ENCODE measurements at places on chromosomes 2 and 18. TPM values are rescaled to one million over a fixed set of nuclear protein-coding genes. Genes with fewer than 3 reads are reported as not detected.

Gene GKN1
- not detected for total RNA-seq

Gene DSC3
- total RNA-seq, result not detected

Gene ZSWIM2
- total RNA-seq, result not detected

Gene RTP5
- 1.1 TPM for total RNA-seq

Gene KANSL1L
- 14.0 TPM for total RNA-seq

DNA sequence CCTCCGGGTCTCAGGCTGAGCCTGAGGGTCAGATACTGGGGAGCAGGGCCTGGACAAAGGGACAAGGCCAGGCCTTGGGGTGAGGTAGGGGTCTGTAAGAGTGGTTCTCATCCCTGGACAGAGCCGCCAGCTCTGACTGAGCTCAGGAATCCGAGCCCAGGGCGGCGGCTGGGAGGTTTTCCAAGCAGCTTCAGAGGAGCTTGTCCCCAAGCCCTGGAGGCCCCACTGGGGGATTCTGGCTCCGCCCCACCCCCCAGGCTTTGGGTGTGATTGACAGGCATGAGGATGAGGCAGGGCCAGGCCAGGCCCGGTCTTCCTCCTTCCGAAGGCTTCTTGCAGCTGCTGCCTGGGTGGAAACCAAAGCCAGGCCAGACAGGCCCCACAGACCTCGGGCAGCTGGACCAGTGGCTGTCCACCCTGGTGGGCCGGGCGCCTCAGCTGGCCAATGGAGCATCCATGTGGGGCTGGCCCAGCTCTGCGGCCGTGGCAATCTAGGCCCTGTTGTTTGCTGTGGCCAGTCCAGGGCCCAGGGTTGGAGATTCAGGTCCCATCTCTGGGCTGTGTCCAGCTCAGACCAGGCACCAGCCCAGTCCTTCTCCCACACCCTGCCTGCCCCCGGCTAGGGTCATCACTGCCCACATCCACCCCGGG, 23.1 kb upstream of the GPC1 start:
- DNase-seq, result no peak

DNA sequence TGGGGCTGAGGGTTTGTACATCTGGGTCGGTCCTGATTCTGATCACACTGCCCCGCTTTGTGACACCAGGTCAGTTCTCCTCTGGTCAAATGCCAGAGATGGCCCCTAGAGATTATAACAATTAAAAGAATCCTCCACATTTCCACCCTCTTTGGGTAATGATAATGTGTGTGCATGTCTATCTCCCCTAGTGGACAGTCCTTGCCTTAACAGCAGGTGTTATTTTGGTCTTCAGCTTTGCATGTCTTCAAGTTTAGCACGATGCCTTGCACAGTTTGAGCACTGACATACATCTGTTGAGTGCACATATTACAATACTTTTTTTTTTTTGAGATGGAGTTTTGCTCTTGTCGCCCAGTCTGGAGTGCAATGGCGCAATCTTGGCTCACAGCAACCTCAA, 25.7 kb upstream of the COX7A2L start:
- DNase-seq, result no peak

- no peak for DNase-seq
Observed at GRCh38 chr2:240619506-240620148, 5.7 kb upstream of the GPR35 start.

- DNase-seq, result no peak
Observed at GRCh38 chr18:49096021-49096420, 145.3 kb upstream of the SMAD7 start.

GRCh38 chr2:219907011-219907365, 279.6 kb downstream of the SLC4A3 start:
- DNase-seq, result no peak

- no peak for DNase-seq
Observed at GRCh38 chr2:115842306-115842705, 1399.9 kb downstream of the DPP10 start.

GRCh38 chr2:70928366-70928765, 7.3 kb upstream of the ATP6V1B1 start:
- DNase-seq, result no peak

DNA sequence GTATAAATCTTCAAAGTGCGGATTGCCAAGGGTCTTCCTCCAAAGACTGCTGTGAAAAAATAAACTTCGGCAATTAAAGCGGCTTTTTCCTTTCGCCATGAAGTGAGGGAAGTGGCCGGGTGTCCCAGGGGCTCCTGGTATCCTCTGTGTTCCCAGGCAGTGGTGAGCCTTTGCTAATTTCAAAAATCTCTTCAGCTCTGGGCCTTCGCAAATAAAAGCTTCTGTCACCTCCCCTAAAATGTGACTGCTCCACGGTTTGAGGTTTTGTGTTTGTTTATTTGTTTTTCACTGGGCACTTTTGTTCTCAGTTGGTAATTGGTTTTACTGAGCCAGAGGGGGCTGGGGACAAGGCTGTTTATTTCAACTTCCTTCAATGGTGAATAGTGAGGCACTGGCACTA, 270.1 kb upstream of the POU3F3 start:
- DNase-seq, result no peak

GRCh38 chr2:85183479-85183878, 50.3 kb downstream of the TCF7L1 start:
- DNase-seq, result no peak

DNA sequence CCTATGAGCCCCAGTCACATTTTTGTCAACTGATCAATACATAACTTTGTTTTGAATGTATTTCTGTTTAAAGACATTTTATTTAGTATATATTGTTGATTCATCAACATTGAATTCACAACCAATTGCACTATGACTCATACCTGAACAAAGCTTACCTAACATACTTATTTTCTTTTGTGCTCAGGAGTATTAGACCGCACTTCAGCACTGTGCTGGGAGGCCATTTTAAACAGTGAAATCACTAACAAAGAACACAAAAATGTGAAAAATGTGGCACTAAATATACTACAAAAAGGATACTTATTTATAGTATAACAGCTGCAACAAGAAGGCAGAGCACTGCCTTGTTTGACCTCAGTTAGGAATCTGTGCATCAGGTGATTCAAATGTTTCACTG, 12.4 kb upstream of the IFIH1 start:
- no peak for DNase-seq

DNA sequence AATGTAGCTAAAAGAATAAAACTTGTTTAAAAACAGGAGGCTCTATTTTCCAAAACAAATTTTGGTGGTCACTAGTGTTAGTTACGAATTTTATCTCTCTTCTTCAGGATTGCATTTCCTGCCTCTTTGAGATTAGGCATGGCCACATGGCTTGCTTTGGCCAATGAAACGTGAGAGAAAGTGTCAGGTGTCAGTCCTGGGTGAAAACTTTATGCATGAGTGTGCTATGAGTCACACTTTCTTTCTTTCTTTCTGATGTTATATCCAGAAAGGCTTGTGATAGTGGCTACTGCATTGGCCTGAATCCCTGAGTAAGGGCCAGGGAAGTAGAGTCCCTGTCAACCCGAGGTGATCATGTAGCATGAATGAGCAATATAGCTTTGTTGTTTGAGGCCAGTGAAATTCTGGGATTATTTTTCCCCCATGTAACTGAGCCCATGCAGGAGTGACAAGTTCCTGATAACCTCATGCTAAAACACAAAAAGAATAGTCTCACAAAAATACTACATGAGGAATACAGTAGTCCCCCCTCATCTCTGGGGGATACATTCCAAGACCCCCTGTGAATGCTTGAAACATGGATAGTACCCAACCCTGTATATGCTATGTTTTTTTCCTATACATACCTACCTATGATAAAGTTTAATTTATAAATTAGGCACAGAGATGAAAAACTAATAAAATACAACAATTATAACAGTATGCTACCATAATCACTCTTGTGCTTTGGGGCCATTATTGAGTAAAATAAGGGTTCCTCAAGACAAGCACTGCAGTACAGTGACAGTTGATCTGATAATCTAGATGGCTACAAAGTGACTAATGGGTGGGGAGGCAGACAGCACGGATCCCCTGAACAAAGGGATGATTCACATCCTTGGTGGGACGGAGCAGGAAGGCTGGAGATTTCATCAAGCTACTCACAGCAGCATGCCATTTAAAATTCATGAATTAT, 109.5 kb downstream of the CDC42EP3 start:
- DNase-seq, result no peak

DNA sequence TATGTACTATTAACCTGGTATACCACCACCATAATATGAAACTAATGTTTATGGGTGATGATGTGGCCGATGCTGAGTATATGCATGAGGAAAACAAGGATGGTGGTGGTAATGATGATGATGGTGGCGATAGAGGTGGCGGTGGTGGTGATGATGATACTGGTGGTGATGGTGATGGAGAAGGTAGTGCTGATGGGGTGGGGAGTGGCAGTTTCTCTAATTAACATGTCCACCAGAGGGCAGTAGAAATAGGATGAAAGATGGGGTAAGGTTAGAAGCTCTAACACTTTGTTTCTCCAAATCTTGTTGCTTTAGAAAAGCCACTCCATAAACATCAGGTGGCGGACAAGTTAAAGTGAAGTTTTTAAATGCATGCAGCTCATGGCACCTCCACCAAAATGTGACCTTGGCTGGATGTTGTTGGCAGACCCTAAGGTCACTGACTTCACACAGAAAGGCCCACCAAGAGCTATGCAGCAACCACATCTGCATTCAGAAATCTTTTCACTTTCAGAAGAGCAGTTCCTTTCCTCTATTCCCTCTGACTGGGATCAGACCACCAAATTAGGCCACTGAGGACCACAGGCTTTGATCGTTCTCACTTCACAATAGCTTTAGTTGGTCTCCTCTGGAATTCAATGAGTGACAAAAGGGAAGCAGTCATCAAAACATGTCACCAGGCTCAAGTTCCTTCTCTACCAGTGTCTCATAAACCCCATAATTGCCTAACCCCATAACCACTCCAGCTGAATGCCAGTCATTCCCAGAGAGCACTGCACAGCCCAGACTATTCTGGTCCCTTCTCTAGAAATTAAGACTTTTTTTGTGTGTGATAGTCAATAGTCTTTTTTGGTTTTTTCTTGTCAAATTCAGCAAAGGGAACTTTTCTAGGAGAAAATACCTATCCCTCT, 7.5 kb upstream of the BCL11A start:
- DNase-seq, result no peak

- no peak for DNase-seq
Observed at GRCh38 chr18:45774065-45774521, 50.1 kb downstream of the SLC14A1 start.

DNA sequence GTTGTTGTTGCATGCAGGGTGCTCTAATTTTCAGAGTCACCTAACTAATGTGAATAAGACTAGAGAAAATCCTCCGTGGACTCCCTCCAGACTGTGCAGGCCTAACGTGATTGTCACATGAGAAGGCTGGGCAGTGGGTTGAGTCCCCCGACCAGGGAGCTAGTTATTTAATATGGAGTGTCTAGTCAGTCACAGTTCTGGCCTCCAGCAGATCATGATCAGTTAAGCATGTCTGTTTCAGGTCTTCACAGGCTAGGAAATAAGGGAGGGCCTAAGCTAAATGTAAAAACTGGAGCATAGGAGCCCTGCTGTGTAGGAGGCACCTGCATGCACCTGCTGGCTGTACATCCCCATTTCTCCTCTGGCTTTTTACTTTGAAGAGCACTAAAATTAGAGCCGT, 86.8 kb downstream of the PRPF40A start:
- DNase-seq, result no peak

- no peak for DNase-seq
Observed at GRCh38 chr18:8814206-8814605, 108.8 kb downstream of the MTCL1 start.

DNA sequence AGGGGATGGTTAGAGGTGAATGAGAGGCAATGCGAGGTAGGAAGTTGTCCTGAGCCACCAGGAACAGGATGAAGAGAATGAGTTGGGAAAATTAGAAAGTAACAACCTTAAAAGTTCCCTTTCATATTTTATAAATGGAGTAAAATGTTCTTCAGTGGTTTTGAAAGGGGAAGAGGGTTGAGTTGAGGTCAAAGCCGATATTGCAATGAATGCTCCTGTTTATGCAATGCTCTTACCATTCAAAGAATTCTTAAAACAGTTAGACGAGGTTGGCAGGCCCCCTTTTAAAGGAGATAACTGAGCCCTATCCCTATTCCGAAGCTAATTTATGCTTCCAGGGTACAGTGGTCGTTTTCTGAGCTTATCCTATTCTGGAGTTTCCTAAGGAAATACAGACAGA, 2110.3 kb upstream of the CELF4 start:
- DNase-seq, result no peak

All from hematopoietic multipotent progenitor cell (in vitro differentiated cells).